ENCODE measurements at places on chromosomes 12 and 14.

DNA sequence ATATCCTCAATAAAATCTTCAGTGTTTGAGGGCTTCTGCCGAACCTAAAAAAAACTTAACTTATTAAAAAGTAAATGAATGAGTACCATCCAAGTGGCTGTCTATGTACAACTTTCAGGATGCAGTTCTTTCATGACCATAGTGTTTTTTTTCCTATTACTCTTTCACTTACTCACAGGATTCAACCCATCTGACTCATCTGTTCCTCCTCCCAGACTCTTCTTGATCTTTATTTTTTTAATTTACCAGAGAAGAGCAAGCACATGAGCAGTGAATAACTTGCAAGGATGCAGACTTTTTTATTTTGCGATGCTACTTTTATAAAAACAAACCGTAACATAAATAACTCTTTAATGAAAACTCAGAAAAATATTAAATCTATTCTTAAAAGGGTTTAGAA is 24.5 kb downstream of the RECQL start:
- peak; percentile 41 for DNase-seq

DNA sequence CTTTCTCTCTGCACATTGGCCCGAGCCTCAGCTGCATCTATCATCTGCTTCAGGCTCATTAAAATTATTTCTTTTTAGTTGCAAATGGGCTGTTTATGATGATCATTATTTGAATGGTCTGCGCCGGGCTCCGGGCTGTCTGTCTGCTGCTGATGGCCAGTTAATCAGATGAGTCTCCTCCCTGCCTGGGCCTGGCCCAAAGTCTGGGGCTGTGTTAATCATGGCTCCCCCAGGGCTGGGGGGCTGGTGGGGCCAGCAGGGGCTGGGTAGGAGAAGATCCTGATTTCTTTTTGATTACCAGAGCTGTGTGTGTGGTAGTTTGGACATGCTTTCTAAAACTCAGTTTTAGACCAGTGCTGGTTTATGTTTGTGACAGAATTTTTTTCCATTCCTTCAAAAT is 159.1 kb downstream of the PHETA1 start:
- DNase-seq, result no peak

DNA sequence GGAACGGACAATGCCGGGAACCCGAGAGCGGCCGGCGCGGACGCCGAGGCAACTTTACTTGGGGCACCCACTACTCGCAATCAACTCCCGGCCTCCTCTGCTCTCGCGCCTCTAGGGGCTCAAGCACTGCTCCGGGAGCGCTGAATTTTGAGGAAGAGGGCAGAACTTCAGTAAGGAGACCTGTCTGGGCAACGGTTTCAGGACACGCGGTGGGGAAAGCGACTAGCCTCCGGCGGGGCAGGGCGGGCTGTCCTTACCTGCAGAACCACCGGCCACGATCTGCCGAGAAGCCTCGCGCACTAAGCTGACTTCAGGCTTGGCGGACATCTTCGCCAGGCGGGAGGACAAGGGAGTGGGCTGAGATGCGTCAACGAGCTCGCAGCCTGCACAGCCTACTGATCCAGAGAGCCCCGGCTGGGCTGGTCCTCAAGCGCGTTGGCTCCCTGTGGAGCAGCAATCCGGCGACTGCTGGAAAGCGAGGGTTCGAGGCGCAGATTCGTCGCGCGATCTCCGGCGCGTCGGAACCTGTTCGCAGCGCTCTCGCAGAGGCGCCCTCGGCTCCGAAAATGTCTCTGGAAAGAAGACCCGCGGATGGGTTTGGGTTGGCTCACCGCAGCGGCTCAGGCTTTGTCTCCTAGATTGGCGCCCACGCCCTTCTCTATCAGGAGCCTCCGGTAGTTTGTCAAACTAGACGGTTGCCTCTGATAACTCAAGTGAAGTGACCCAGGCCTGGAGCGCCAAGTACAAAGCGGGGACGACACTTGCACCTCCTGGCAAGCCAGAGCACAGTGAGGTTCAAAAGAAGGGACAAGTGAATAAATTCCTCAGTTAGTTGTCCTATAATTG is at the start of gene SLC25A21:
Gene SLC25A21, minus strand, starts transcription at position 583 of the 846 bp plus-strand sequence.
- DNase-seq, result peak; percentile 72

GRCh38 chr12:32273712-32274111 is 125.6 kb upstream of the FGD4 start:
- DNase-seq, result peak; percentile 48

DNA sequence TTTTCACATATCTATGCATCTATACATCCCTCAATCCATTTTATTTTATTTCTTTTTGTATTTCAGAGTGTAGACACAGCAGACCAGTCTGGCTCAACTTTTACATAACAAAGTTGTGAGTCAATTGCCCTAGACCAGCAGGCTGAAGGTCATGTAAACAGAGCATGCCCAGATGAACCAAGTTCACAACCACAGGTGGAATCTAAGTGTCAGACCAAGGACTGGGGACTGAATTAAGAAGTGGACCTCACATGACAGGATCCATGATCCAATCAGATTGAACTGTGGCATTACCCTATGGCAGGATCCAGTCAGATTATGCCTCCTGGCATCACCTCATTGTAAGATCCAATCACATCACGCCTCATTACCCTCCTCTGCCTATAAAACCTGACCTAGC is 455.8 kb downstream of the SOX5 start:
- DNase-seq, result no peak

- peak; percentile 69 for DNase-seq
These were observed 69.9 kb upstream of the CNTN1 start for GRCh38 chr12:40622246-40622838.

DNA sequence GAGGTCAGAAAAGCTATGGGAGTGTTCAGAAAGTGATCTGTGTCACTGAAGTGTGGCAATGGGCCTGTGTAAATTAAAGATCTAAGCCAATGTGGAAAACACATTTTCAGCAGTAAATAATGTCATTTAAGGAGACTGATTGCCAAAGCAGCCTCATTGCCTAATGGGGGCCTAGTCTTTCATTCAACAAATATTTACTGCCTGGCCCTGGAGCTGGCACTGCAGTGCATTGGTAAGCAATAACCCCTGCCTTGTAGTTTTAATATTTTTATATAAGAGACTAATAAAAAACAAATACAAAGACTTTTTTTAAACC is 326.6 kb downstream of the BTG1 start:
- no peak for DNase-seq

GRCh38 chr12:62371661-62372060 is 95.0 kb upstream of the MON2 start:
- DNase-seq, result no peak

DNA sequence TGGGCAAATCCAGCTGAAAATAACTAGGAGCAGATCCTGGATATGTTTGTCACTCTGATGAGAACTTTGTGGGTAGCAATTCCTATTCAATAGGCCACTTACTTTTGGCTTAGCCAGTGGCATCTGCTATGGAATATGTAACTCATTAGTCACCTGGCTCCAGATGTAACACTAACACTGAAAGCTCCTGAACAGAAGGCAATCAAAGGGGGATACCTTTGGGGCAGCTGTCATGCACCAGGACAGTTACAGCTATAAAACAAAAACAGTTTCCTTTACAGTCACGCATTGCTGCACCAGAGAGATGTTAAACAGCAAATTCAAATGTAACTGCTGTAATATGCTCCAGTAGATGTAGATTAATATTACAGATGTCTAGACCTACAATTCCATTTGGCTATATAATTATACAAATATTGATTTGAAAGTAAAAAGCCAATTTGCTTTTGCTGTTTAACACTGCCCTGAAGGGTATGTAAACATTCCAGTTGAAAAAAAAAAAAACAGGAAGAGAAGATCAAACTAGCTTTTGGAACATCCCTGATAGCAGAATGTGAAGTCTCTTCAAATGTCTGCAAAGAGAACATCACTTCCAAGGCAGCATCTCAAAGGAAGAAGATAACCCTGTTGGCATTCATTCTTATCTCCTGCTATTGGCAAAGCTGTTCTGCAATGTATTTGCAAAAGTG is 18.4 kb downstream of the RACGAP1 start:
- no peak for DNase-seq
